Esophagus mucosa (tissue), 1 donor: ENCODE measurements at places on chromosomes 5 and 9.
A peak's percentile ranks its signal among the peaks of the same experiment; 100 is the strongest.

DNA sequence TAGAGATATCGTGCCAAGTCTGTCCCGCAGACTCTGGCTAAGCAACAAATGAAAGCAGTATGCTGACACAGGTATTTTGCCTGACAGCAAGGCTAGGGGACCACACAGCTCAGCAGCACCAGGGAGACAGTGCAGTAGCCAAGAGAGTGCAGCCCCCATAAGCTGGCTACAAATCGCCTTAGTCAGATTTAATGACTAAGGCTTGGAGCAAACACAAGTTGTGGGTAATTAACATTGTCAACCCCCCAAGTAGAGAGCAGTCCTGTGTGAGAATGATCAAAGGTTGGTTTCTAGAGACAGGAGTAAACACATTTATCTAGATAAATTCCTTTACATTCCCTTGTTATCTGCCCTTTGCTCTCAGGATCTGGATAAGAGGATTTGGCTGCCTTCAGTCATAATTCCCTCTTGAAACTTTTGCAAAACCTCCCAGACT lies 1434.5 kb upstream of the CDH6 start:
- no peak for ATAC-seq

- ATAC-seq = no peak
Observed at GRCh38 chr5:164555809-164556208, 1050.4 kb downstream of the MAT2B start.

- ATAC-seq = no peak
Observed at GRCh38 chr9:85040821-85041465, 371.4 kb downstream of the NTRK2 start.

GRCh38 chr5:88602584-88602983 lies 280.4 kb downstream of the MEF2C start:
- ATAC-seq = no peak

- ATAC-seq = no peak
Observed at GRCh38 chr9:129270205-129270604, 92.1 kb upstream of the IER5L start.

- ATAC-seq = peak; percentile 89
Observed at GRCh38 chr9:69168709-69169217, 5.3 kb upstream of the TJP2 start.
